ENCODE measurements at places on chromosomes 2 and 18. TPM values are rescaled to one million over a fixed set of nuclear protein-coding genes. Genes with fewer than 3 reads are reported as not detected.

The EDAR gene
- 0.42 TPM for total RNA-seq

The IL36G gene
- 15.7 TPM for total RNA-seq

The TNFAIP6 gene
- total RNA-seq: not detected

The MEIS1 gene
- total RNA-seq: 14.6 TPM

The ACMSD gene
- 0.46 TPM for total RNA-seq

The L3MBTL4 gene
- total RNA-seq: 0.05 TPM

Measured in airway epithelial cell (primary cell).